CD4-positive, alpha-beta T cell treated with Interleukin-4 for 1 hour (primary cell): ENCODE measurements at places on chromosomes 2 and 18.

DNA sequence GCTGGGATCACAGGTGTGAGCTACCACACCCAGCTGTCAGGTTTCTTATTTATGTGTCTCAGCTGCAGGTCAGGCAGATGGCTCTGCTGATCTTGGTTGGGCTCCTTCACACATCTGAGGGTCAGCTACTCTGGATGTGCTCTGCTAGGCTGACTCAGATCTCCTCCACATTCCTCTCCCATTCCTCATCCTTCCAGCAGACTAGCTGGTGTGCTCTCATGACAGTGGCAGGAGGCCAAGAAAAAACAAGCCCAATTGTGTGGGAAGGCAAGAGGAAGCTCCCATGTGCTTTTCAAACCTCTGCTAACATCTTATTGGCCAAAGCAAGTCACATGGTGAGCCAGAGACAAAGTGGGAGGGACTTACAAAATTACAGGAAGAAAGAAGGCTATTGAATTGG is 11.7 kb upstream of the MSH6 start:
- DNase-seq, result no peak

GRCh38 chr2:224520064-224520463 is 65.1 kb downstream of the CUL3 start:
- DNase-seq, result no peak

- DNase-seq, result no peak
Observed at GRCh38 chr2:61172671-61173070, 10.7 kb downstream of the C2orf74 start.

GRCh38 chr2:97714950-97715652 is 1.7 kb downstream of the ZAP70 start:
- DNase-seq, result no peak

GRCh38 chr2:100876231-100876860 is 56.4 kb downstream of the NPAS2 start:
- no peak for DNase-seq

- no peak for DNase-seq
Observed at GRCh38 chr18:56217406-56217805, 421.0 kb downstream of the TXNL1 start.

DNA sequence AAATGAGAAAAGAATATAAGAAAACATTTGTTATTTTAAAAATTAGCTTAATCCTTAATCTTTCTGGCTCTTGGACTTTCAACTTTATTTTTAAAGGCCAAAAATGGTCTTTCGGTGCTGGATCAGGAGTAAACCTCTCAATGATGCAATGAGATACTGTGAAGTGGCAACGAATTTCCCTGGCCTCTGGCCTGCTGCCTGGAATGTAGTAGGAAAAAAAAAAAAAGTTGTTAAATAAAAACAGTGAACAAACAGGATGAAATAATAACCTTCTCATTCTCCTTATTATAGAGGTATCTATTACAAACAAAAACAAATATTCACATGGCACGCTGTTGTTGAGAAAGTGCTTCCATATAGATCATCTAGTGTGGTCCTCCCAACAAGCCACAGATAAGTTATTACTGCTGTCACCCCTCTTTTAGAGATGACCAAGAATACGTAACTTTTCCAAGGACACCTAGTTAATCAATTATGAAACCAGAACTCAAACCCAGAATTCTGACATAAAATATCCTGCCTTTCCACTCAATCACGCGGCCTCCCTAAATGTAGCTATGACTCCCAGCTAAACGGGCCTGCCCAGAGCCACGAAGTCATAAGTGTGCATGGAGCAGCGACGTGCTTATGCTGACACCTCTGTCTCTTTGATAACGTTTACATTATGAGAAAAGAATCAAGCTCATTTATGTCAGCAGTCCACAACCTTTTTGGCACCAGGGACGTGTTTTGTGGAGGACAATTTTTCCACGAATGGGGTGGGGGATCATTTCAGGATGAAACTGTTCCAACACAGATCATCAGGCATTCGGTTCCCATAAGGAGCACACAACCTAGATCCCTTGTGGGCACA is 170.9 kb downstream of the BCL2 start:
- no peak for DNase-seq

GRCh38 chr2:224069172-224069571 is 30.1 kb upstream of the SERPINE2 start:
- DNase-seq, result no peak

- no peak for DNase-seq
Observed at GRCh38 chr18:934518-935133, 30.0 kb downstream of the ADCYAP1 start.

- no peak for DNase-seq
Observed at GRCh38 chr2:16853088-16853487, 187.5 kb upstream of the CYRIA start.

DNA sequence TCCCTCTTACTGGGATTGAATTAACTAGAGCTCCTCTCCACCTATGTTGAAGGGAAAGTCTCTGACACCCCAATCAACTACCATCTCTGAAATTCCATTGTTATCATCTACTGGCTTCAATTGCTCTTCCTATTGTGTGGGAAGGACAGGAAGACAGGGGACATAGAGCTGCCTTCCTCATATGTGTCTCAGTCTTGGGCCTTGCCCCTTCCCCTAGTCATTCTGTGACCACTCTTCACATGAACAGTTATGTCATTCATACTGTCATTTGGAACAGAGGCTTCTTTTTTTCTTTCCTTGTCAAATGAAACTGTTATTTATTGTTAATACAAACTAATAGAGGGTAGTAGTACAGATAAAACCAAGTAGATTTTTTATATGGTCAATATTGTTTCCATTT is 69.6 kb upstream of the EMILIN2 start:
- DNase-seq, result no peak

DNA sequence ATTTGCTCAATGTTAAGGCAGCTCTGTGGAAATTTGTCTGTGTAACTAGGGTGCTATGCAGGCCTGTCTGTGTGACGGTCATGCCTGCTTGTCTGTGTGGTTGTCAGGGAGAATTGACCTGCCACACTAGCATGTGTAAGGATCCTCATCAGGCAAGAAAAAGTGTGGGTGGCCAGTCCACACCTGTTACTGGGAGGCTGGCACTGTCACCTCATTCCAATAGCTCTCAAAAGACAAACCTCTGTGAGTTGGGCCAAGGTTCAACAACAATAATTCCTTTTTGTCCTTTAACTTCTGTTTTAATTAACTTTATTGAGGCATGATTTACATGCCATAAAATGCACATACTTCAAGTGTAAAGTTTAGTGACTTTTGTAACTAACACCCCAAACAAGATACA is 4.2 kb upstream of the MARCO start:
- no peak for DNase-seq

DNA sequence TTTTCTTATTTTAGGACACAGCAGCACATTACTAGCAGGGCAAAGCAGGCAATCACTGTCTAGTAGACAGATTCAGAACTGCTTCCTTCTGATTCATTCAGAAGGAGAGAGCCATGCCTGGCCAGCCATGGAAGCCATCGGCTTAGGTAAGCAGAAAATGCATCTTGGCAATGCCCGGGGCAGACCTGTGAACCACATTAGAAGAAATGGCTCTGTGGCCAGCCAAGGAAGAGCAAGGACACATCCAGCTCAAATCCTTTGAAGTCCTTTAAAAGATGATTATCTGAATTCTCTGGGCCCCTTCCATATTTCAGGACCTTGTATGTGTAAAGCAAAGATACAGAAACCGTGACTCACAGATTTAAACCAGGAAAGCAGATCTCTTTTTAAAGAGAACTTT is 227.4 kb downstream of the PID1 start:
- DNase-seq, result no peak

- DNase-seq, result no peak
Observed at GRCh38 chr18:58842978-58843687, 21.5 kb upstream of the ZNF532 start.

DNA sequence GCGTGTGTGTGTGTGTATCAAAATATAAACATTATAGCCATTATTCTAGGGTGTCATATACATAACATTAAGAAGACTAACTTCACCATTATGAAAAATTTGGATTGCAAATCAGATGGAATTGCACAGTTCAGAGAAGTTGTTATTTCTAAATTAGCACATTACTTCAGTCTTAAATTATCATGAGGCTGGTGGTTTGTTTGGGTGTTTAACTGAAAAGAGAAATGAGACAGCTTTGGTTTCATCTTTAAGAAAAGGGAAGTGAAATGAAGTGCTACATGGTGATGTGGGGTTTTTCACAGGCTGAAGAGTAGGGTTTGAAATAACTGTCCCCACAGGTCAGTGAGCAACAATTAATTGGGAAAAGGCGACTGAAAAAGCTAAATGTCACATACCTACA is 161.2 kb upstream of the XIRP2 start:
- DNase-seq, result no peak

DNA sequence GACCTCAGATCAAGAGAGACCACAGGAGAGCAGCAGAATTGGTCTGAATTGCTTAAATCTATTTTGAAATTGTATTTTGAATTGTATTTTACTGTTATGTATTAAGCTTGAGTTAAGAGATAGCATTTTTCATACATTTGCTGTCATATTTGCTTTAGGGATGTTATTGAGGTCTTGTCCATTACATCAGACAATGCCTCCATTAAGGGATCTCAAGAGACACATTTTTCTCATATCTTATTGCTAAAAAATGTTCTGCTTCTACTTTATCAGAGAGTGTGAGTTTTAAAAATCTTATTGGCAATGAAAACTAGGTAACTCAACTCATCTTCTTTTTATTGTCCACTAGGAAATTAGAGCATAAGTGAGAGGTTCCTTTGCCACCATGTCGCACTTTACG is 66.8 kb upstream of the CTAGE1 start:
- no peak for DNase-seq

DNA sequence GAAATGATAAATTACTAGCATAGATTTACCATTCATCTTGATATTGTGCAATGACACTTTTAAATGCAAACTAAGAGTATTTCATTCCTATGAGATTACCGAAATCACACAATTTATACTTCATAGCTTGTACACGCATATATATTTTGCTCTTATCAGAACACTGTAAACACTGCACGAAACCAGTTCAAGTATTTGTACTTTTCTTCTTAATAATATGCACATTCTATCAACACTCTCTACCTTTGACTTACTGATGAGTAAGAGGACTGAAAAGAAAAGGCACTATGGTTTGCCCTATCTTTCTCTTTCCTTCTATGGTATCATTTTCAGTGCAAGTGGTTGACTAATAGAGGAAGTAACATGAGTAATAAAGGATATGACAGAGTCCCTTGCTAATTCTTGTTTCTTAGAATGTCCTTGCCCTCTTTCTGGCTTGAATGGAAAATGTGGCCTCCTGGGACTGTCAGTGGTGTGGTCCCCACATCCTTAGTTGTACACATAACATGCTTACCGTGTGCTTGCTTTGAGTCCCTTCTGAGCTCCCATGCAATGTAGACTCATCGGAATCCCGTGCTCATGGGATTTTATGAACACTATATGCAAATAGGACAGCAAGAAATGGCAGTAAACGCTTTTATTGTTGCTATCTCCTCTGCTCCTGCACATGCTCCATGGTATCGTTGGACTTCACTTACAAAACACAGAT is 363.5 kb upstream of the TNP1 start:
- DNase-seq, result peak; percentile 23

DNA sequence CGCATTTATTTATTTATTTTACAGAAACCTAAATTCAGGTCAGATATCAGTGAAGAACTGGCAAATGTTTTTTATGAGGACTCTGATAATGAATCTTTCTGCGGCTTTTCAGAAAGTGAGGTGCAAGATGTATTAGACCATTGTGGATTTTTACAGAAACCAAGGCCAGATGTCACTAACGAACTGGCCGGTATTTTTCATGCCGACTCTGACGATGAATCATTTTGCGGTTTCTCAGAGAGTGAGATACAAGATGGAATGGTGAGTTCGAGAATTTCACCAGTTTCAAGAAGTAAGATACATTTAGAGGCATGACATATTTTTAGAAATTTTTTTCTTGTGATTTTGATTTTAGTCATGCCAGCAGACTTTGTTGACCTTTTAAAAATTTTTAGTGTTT is 4.6 kb downstream of the CDCA7 start:
- DNase-seq, result no peak

- DNase-seq, result peak; percentile 8
Observed at GRCh38 chr18:48802543-48803290, 148.0 kb downstream of the SMAD7 start.

- DNase-seq, result no peak
Observed at GRCh38 chr2:26657265-26657664, 16.1 kb upstream of the CIB4 start.
